ENCODE measurements at places on chromosomes 2 and 18. TPM values are rescaled to one million over a fixed set of nuclear protein-coding genes. Genes with fewer than 3 reads are reported as not detected.

DNA sequence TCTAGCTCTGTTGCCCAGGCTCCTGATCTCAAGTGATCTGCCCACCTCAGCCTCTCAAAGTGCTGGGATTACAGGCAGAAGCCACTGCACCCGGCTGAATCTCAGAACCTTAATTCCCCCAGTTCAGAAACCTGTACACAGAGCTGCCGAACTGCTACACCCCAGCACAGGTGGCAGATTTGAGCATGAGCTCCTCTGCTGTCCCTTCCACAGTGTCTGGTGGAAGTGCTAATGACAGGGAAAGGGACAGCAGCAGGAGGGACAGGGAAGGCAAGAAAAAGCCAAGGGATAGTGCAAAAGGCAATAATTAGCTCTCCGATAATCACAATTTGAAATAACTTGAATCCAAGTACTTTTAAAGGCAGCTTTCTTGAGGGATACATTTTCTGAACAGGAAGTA lies 211.4 kb upstream of the ZNF521 start:
- no peak overlapping the region for H3K27ac ChIP-seq
- no peaks in the 10 kb centered on the region for H3K27me3 ChIP-seq
- H3K4me1 ChIP-seq: peaks cover 5% of the 10 kb centered on the region
- no peak for DNase-seq

DNA sequence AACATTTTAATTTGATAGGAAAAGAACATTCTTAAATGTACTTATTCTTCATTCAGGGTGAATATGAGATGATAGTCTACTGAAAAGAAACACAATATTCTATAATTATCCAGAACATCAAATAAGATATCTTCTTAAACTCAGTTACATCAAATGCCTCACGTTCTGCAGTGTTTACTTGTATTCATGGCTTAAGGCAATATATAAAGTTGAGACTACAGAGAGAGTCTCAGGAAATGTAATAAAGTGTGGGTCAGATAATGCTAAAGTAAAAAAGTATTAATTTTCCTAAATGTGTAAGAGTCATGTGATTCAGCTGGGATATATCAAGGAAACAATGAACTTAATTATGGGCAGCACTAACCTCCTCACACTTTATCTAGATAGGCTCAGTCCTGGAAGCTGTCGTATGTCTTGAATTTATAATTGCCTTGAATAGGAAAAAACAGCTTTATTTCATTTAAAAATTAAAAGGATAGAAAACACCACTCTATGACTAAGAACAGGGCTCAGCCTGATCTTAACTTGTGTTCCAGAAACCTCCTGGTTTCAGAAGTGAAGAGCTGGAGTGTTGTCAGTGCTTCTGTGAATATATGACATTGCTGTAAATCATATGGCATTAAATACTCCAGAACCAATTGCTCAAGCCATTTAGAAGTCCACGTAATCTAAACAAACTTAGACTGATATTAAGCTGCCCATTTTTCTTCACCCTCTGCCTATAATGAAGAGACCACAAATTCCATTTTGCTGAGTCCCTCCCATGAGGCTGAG lies 240.2 kb downstream of the FSIP2 start:
- H3K27ac ChIP-seq: no peak overlapping the region
- H3K4me3 ChIP-seq: no peak overlapping the region
- DNase-seq: no peak
- no peaks in the 10 kb centered on the region for H3K27me3 ChIP-seq

- H3K36me3 ChIP-seq: no peaks in the 10 kb centered on the region
- peaks cover 57% of the 10 kb centered on the region for H3K4me1 ChIP-seq
- H3K4me3 ChIP-seq: no peak overlapping the region
Observed at GRCh38 chr2:237196866-237197618, 111.4 kb downstream of the COPS8 start.

GRCh38 chr2:172216477-172216876 lies 113.8 kb upstream of the DLX2 start:
- no peak overlapping the region for H3K27ac ChIP-seq
- H3K4me1 ChIP-seq: no peaks in the 10 kb centered on the region
- no peaks in the 10 kb centered on the region for H3K27me3 ChIP-seq

DNA sequence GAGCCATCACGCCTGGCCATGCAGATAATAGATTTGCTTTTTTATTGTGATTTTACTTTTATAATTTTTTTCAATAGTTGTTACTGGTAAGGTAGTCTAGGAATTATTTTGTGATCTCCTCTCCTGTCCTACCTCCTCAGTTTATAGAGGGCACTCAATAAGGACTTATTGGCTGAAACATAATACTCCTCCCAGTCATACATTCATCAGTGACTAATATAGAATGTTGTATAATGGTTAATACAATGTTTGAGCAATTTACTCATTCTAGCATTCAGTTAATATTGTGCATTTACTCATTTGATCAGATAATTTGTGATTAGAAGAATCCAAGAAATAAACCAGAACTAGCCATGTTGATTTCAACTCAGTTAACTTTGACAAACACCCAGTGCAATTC lies 25.8 kb upstream of the PPP3R1 start:
- DNase-seq: no peak
- no peaks in the 10 kb centered on the region for H3K4me1 ChIP-seq
- no peaks in the 10 kb centered on the region for H3K27me3 ChIP-seq
- no peak overlapping the region for H3K27ac ChIP-seq
- no peaks in the 10 kb centered on the region for H3K36me3 ChIP-seq
- H3K4me3 ChIP-seq: no peak overlapping the region

- no peaks in the 10 kb centered on the region for H3K36me3 ChIP-seq
- H3K27ac ChIP-seq: no peak overlapping the region
- no peak for DNase-seq
- no peaks in the 10 kb centered on the region for H3K27me3 ChIP-seq
- no peak overlapping the region for H3K4me3 ChIP-seq
- no peaks in the 10 kb centered on the region for H3K4me1 ChIP-seq
Observed at GRCh38 chr18:3931542-3932112, 481.7 kb downstream of the TGIF1 start.

DNA sequence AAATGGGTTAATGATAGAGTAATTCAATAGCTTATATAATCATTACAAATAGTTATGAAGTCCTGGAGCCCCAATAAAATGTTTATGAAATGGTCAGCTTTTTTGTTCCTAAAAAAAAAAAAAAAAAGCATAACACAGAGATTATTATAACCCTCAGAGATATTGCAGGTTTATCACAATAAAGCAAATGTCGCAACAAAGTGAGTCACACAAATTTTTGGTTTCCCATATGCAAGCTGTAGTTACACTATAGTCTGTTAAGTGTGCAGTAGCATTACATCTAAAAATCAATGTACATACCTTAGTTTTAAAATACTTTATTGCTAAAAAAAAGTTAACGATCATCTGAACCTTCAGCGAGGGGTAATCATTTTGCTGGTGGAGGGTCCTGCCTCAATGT lies 20.0 kb downstream of the WDFY1 start:
- H3K36me3 ChIP-seq: no peaks in the 10 kb centered on the region
- H3K27ac ChIP-seq: no peak overlapping the region
- peaks cover 20% of the 10 kb centered on the region for H3K4me1 ChIP-seq
- DNase-seq: no peak
- H3K27me3 ChIP-seq: no peaks in the 10 kb centered on the region
- H3K4me3 ChIP-seq: no peak overlapping the region

SAG gene
- not detected for polyA plus RNA-seq

DNA sequence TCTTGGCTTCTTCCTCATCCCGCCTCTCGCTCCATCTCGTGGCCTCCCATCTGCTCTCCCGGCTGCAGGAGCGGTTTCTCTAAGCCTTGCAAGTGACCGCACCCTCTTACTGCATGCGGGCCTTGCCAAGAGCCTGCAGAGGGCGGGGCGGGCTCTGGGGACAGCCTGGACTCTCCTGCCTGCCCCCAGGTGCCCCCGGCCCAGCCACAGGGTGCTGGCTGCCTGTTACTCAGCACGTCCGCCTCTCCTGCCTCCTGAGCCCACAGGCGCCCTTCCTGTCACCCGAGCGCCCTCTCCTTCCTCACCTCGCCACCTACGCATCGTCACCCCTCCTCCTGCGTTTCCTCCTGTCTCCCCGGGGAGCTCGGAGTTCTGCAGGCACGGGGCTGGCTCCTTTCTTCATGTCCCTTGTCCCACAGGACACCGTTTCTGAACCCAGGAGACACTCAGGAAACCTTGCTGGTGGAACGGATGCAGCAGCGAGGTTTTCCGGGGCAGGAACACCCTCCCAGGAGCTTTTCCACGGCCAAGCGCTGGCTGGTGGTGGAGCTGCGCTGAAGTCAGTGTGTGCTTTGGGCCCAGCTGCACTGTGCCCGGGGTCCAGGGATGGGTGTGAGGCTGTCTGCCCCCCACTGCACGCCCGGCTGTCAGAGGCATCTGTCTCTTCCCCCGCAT lies 28.5 kb downstream of the HPCAL1 start:
- H3K27me3 ChIP-seq: no peaks in the 10 kb centered on the region
- H3K4me3 ChIP-seq: no peak overlapping the region
- H3K27ac ChIP-seq: peak overlapping the region; percentile 46
- H3K4me1 ChIP-seq: peaks cover 47% of the 10 kb centered on the region

DNA sequence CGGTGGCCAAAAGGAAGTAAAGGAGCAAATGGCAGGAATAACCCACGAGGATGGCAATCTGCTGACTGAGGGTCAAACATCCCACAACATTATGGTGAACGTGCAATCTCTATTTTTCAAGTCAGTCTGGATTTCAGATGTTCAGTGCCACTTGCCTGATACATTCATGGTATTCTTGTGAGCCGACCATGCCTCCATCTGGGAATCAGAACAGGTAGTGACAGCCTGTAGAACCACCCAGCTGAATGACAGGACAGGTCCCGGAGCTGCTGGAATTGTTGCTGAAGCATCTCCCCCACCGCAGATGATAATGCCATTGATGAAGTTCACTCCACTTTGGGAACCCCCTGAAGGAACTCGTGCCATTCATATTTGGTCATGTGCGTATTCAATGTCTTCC lies 123.2 kb downstream of the CAPN13 start:
- no peaks in the 10 kb centered on the region for H3K27me3 ChIP-seq
- peak; percentile 42 for DNase-seq
- H3K4me3 ChIP-seq: no peak overlapping the region
- H3K27ac ChIP-seq: no peak overlapping the region
- H3K36me3 ChIP-seq: no peaks in the 10 kb centered on the region
- H3K4me1 ChIP-seq: peaks cover 8% of the 10 kb centered on the region

DNA sequence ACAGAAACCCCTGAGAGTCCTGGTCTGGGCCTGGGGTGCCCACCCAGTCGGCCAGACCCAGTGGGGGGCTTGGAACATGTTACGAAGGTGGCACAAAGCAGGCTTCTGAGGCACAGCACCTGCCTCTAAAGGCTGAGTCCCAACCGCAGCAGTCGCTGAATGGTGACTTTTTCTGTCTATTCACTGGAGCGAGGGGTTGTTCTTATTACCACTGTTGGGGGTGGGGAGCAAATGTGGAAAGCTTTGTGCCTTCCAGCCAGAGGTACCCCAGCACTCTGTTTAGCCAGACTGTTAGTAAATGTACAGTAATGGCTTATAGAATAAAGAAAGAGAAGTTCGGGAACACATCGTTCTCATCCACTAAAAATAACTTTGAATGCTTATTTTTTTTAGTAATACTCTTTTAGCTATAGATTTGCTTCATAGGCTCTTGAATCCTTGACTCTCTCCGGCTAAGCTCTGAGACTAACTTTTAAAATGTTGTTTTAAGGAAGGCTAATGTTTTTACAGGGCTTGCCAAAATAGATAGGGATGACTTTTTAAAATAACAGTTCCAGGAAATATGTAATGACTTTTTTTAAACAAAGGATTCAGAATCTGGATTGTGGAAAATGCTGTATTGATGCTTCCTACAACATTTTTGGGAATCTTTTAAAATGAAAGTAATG lies 23.4 kb upstream of the PTPN2 start:
- no peak for DNase-seq
- H3K27me3 ChIP-seq: peaks cover 16% of the 10 kb centered on the region
- no peaks in the 10 kb centered on the region for H3K36me3 ChIP-seq

GRCh38 chr2:201403880-201404279 lies 46.7 kb upstream of the FLACC1 start:
- H3K4me1 ChIP-seq: peaks cover 54% of the 10 kb centered on the region
- no peaks in the 10 kb centered on the region for H3K27me3 ChIP-seq
- no peak overlapping the region for H3K4me3 ChIP-seq
- no peaks in the 10 kb centered on the region for H3K36me3 ChIP-seq

GRCh38 chr18:65146482-65147021 lies 604.3 kb upstream of the CDH7 start:
- DNase-seq: no peak
- no peaks in the 10 kb centered on the region for H3K36me3 ChIP-seq
- H3K27me3 ChIP-seq: no peaks in the 10 kb centered on the region

DNA sequence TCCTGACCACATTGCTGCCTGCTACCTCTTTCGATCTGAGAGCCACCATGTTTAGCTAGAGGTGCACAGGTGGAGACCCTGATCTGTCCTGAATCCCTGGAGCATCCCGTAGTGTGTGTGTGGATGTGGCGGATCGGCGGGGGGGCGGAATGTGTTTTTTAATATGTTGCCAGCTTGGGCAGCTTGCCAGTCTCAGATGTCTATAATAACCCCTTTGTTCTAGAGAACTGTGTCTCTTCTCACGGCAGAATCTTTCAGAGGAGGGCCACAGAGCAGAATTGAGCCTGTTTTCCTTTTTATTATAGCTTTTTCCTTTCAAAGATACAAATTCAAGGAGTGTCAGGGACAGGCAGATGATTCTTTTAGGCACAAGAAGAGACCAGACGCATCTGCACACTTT lies 934.1 kb upstream of the KLHL29 start:
- no peaks in the 10 kb centered on the region for H3K36me3 ChIP-seq
- H3K4me1 ChIP-seq: no peaks in the 10 kb centered on the region
- H3K27ac ChIP-seq: no peak overlapping the region
- H3K27me3 ChIP-seq: no peaks in the 10 kb centered on the region

ARPC2 gene
- 517 TPM for polyA plus RNA-seq

DNA sequence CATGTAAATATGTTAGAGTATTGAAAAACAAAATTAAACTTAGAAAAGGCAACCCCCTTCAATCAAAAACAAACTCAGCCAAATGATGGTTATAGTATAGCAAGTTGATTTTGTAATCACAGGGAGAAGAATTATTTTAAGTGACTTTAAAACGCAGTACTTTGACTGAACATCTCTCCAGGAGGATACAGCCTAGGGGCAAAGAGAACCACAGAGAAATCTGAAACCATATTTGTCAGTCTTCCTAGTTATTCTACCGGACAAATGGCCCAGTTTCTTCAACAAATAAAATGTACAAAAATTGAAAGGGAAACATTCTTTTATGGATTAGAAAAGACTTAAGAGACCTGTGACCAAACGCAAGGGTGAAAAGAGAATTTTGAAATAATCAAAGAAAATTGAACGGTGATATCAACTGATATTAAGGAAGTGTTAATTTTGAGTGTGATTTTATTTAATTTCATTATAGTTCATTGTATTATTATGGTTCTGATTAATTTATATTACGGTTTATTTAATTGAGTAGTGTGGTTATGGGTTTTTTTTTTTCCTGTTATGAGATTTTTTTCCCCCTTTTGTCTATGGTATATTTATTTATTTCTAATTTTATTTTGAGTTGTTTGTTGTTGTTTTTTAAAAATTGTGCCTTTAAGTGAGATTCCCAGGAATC lies 75.3 kb downstream of the HNRNPLL start:
- no peaks in the 10 kb centered on the region for H3K36me3 ChIP-seq
- H3K4me3 ChIP-seq: peak overlapping the region; percentile 56
- peaks cover 12% of the 10 kb centered on the region for H3K4me1 ChIP-seq
- H3K27ac ChIP-seq: peak overlapping the region; percentile 81

- no peak overlapping the region for H3K27ac ChIP-seq
- no peaks in the 10 kb centered on the region for H3K36me3 ChIP-seq
- no peak for DNase-seq
- no peak overlapping the region for H3K4me3 ChIP-seq
- H3K27me3 ChIP-seq: no peaks in the 10 kb centered on the region
Observed at GRCh38 chr18:5678278-5678677, 134.5 kb upstream of the EPB41L3 start.

- H3K27ac ChIP-seq: peak overlapping the region; percentile 97
- peaks cover 34% of the 10 kb centered on the region for H3K4me1 ChIP-seq
- H3K36me3 ChIP-seq: peaks cover 6% of the 10 kb centered on the region
- H3K27me3 ChIP-seq: no peaks in the 10 kb centered on the region
Observed at GRCh38 chr2:160271171-160272086, 71.4 kb upstream of the ITGB6 start.
